ENCODE measurements at places on chromosomes 1 and 21. TPM values are rescaled to one million over a fixed set of nuclear protein-coding genes. Genes with fewer than 3 reads are reported as not detected.

The APOBEC4 gene
- not detected for total RNA-seq

The ZNF644 gene
- 36.3 TPM for total RNA-seq

The LIN28A gene
- total RNA-seq, result 0.17 TPM

The CCDC17 gene
- total RNA-seq, result 3.8 TPM

The SELP gene
- total RNA-seq, result 9.1 TPM

The LMX1A gene
- not detected for total RNA-seq
